ENCODE measurements at places on chromosomes 2 and 18. TPM values are rescaled to one million over a fixed set of nuclear protein-coding genes. Genes with fewer than 3 reads are reported as not detected.

GRCh38 chr2:150817422-150817821, 330.0 kb upstream of the RND3 start:
- DNase-seq = no peak

- peak; percentile 74 for DNase-seq
These were observed 249.9 kb downstream of the PLCL1 start for GRCh38 chr2:198054299-198054698.

DNA sequence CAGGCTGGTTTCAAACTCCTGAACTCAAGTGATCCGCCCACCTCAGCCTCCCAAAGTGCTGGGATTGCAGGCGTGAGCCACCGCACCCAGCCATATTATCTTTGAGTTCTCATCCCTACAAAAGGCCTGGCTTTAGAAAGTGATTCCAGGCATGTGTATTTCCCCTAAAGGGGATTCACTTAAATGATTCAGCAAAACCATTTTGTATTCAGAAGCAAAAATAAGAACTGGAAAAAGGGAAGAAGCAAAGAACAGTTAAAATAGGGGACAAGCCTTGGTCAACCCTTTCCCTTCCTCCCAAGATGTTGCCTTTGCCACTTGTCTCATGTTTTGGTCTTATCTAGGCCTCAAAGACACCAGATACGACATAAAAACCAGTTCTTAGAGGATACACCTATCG, 10.5 kb downstream of the TM4SF20 start:
- no peak for DNase-seq

DNA sequence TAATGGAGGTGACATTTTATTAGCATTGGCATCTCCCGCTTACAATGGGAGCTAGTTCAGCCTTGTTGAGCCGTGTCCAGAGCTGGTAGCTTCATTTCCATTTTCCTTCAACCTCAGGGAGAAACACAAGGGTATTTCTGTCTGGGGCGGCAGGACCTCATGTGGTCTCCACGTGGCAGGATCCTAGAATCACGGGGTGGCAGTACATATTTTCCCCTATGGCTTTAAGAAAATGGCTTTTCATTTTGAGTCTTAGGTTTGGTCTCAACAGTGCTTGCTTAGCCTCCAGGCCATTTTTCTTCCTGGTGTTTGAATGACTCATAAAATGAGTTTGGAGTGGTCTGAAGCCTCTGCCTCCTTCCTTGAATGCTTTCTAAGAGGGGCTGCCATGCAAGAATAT, 20.3 kb downstream of the CABLES1 start:
- DNase-seq = no peak

Gene PROKR1
- 5.2 TPM for total RNA-seq
